ENCODE measurements at places on chromosomes 7 and 10. TPM values are rescaled to one million over a fixed set of nuclear protein-coding genes. Genes with fewer than 3 reads are reported as not detected.

The NME8 gene
- not detected for total RNA-seq

The TDRD1 gene
- 0.09 TPM for total RNA-seq

The CCZ1 gene
- 99.6 TPM for total RNA-seq

The COL28A1 gene
- 0.29 TPM for total RNA-seq

The MBL2 gene
- total RNA-seq: not detected

The CDC14C gene
- total RNA-seq: not detected

The CARD11 gene
- 114 TPM for total RNA-seq

The OR2A2 gene
- total RNA-seq: not detected

The FAM25G gene
- not detected for total RNA-seq

GRCh38 chr10:61896854-61897661 lies 4.4 kb upstream of the ARID5B start:
- no peaks in the 10 kb centered on the region for H3K27me3 ChIP-seq
- DNase-seq: peak; percentile 76
- peaks cover 48% of the 10 kb centered on the region for H3K4me1 ChIP-seq

GRCh38 chr7:43307522-43307921 lies 195.1 kb downstream of the HECW1 start:
- H3K27ac ChIP-seq: no peak overlapping the region
- no peak for DNase-seq
- no peak overlapping the region for H3K4me3 ChIP-seq
- H3K27me3 ChIP-seq: peaks cover 22% of the 10 kb centered on the region

DNA sequence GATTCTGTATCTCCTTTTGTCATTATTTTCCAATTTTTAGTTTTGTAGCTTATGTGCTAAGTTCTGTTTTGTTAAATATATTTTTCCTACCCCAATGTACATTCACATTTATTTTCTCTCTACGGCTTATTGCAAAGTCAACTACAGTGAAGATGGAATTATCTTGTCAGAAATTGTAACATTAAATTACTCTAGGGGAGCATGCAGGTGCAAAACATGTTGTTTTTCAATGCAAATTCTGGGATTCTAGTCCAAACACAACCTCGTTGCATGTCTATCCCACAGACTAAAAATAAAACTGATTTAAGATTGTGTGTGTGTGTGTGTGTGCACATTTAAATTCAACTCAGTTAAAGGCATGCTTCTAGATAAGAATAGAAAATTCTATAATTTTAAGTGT lies 529.1 kb upstream of the POM121L12 start:
- no peaks in the 10 kb centered on the region for H3K4me1 ChIP-seq
- DNase-seq: no peak
- no peak overlapping the region for H3K27ac ChIP-seq

- H3K4me3 ChIP-seq: peak overlapping the region; percentile 89
- H3K27me3 ChIP-seq: no peaks in the 10 kb centered on the region
- peaks cover 31% of the 10 kb centered on the region for H3K4me1 ChIP-seq
- H3K27ac ChIP-seq: peak overlapping the region; percentile 72
Measured at GRCh38 chr10:7819121-7819460, 786 bp downstream of the TAF3 start.

DNA sequence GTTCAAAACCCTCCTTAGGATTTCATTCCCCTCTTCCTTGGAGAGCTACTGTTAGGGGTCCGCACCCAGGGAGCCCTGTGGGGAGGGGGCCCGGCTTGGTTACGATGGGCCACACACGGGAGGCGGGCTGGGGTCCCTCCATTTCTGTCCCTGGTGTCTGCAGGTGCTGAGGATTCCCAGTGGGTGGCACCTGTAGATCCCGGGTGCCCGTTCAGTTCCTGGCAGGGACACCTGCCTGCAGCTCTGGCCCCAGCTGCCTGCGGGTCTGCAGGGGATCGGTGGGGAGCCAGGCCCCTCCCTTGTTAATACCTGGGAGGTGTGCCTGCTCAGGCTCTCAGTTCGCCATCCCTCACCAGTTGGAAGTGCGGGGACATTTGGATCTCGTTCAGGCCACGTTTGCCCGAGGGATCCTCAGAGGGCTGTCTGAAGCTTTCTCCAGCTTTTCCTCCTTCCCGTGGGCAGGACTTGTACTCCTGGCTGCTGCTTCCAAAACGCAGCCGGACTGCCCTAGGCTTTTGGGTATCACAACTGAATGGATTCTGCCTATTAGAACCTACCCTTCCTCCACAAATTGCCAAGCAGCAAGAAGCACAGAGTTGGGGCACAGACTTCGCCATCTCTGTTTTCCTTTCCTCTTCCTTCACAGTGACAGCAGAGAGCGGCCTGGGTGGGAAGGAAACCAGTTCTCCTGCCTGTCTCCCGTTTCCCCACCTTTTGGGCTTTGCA lies 22.3 kb upstream of the IL15RA start:
- no peak overlapping the region for H3K27ac ChIP-seq
- peaks cover 10% of the 10 kb centered on the region for H3K27me3 ChIP-seq
- no peak overlapping the region for H3K4me3 ChIP-seq
- H3K4me1 ChIP-seq: peaks cover 31% of the 10 kb centered on the region

GRCh38 chr7:114970308-114970707 lies 48.4 kb downstream of the MDFIC start:
- peaks cover 59% of the 10 kb centered on the region for H3K4me1 ChIP-seq
- H3K4me3 ChIP-seq: no peak overlapping the region
- H3K27me3 ChIP-seq: no peaks in the 10 kb centered on the region
- no peak for DNase-seq
- peaks cover 5% of the 10 kb centered on the region for H3K36me3 ChIP-seq

DNA sequence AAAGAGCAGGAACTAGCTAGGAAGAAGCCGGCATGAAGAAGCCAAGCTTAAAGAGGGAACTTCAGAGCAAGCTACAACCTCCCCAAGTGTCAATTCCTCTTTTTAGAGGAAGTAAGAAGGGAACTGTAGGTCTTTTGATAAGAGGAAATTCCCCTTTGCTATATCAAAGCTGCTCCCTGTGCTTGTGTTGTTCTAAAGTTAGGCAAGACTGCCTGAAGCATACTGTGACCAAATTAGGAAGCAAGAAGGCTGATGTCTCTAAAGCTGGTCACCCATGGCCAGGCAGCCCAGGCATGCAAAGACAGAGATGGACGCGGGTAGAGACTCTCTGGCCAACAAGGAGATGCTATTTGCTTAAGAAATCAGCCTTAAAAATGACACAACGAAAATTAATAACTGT lies 87.9 kb downstream of the RNF216 start:
- H3K27me3 ChIP-seq: no peaks in the 10 kb centered on the region
- peak overlapping the region; percentile 83 for H3K27ac ChIP-seq
- DNase-seq: no peak
- peak overlapping the region; percentile 89 for H3K4me3 ChIP-seq
- peaks cover 13% of the 10 kb centered on the region for H3K36me3 ChIP-seq

DNA sequence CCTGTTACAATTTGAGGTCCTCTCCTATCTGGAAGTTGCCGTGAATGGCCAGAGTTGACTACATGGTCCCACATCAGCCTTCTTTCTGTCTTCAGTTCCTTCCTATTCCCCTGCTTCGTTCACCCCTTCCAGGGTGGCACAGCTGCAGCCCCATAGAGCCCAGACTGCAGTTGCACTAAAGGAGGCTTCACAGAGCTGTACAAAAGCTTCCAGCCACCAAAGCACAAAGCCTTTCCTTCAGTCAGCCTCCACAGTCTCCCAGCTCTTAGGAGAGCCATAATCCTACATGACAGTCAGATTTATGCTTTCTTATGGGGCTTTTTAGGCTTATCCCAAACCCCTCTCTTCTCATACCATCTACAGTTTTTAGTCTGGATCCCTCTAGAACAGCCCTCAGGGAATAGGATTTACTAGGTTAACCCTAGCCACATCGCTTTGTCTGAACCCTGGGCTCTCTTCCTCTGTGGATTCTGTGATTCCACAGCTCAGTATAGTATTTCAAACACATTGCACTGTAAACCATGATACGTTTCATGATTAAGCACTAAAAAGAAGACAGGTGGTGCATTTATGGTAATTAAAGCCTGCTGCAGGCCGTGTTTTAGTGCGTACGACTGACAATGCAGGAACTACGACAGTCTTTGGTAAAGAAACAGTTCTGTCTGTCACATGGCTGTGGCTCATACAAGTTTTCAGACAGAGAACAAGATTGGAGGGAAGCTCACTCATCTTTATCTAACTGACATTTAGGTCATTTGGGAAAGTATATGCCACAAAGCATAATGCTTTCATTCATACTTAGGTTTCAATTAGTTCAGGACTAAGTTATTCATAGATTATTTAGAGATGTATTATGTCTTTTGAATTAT lies 208.3 kb upstream of the KMT2E start:
- H3K27ac ChIP-seq: no peak overlapping the region
- peaks cover 40% of the 10 kb centered on the region for H3K27me3 ChIP-seq
- H3K4me1 ChIP-seq: no peaks in the 10 kb centered on the region

- H3K4me3 ChIP-seq: no peak overlapping the region
- no peaks in the 10 kb centered on the region for H3K36me3 ChIP-seq
- H3K4me1 ChIP-seq: no peaks in the 10 kb centered on the region
- DNase-seq: no peak
Measured at GRCh38 chr10:53122281-53122680, 349.7 kb upstream of the MBL2 start.

DNA sequence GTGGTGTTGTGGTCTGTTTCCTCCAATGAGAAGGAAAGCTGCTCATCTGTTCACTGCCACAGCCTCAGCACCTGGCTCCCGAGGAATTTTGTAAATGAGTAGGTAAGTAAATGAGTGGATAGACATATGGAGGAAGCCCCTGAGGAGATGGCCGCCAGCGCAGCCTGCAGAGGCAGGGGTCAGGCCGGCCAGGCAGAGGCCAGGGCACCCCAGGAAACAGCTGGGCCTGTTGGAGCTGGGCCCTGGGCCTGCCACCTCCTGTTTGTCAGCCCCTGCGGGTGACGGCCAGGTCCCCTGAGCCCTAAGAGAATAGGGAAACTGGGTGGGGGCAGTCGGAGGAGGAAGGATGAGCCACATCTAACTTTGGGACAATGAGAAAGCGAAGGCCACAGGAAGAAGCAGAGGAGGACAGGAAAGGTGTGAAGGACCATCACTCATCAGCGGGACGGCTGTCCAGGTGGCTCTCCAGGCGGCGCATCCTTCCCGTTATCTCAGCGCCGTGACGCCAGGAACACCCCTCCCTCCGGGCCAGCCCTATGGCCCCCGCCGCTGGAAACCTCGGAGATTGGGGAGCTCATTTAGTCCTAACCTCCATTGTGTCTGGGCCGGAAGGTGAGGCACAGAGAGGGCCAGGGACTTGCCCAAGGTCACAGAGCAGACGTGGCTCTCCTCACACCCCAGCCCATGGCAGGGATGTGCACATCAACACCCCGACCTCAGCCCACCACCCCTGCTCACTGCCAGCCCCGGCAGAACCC lies 142.3 kb upstream of the UNC5B start:
- no peaks in the 10 kb centered on the region for H3K4me1 ChIP-seq
- H3K36me3 ChIP-seq: no peaks in the 10 kb centered on the region
- no peak overlapping the region for H3K4me3 ChIP-seq
- H3K27me3 ChIP-seq: peaks cover 10% of the 10 kb centered on the region
- no peak overlapping the region for H3K27ac ChIP-seq
- DNase-seq: no peak

GRCh38 chr7:23967949-23968599 lies 258.1 kb downstream of the STK31 start:
- H3K36me3 ChIP-seq: no peaks in the 10 kb centered on the region
- H3K27me3 ChIP-seq: no peaks in the 10 kb centered on the region
- H3K4me3 ChIP-seq: no peak overlapping the region
